ENCODE measurements at places on chromosomes 13 and 19. TPM values are rescaled to one million over a fixed set of nuclear protein-coding genes. Genes with fewer than 3 reads are reported as not detected.
A peak's percentile ranks its signal among the peaks of the same experiment; 100 is the strongest.

Gene MRPL54
- total RNA-seq: 40.1 TPM

Gene GPATCH1
- total RNA-seq: 3.6 TPM

Gene SYNE4
- total RNA-seq: 5.9 TPM

GRCh38 chr13:33935969-33936368 lies 118.0 kb downstream of the RFC3 start:
- no peak for DNase-seq

DNA sequence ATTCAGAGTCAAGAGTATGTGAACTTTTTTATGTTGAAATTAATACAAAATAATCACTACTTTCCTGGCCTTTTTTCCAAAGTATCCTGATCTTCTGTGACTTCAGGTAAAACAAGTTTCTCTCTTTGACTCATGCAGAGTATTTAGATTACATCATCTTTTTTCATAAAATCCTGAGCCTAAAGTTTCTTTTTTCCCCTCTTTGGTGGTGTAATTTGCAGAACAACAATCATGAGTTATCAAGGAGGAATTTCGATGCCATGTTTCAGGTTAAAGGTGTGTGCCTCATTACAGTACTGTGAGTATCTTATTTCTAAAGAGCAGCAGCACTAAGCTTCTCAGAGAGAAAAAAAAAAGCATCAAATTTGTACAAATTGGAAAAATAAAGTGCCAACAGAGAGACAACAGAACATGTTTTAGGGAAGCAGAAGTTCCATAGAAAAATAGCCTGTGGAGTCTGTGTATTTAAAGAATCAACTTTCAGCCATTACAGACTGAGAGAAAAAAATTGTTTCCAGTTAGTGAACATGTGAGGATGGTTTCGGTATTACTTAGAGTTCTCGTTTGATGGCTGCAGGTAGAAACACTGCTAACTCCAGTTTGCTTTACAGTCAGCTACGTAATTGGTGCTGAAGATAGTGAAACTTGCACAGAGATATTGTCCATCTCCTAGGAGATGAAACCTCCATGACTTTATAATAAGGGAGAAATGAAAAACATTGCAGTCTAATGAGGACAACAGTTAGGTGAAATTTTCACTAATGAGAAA lies 78.1 kb upstream of the PCDH9 start:
- DNase-seq: no peak

GRCh38 chr19:41792513-41793413 lies 3.6 kb upstream of the CEACAM3 start:
- peak; percentile 66 for DNase-seq

DNA sequence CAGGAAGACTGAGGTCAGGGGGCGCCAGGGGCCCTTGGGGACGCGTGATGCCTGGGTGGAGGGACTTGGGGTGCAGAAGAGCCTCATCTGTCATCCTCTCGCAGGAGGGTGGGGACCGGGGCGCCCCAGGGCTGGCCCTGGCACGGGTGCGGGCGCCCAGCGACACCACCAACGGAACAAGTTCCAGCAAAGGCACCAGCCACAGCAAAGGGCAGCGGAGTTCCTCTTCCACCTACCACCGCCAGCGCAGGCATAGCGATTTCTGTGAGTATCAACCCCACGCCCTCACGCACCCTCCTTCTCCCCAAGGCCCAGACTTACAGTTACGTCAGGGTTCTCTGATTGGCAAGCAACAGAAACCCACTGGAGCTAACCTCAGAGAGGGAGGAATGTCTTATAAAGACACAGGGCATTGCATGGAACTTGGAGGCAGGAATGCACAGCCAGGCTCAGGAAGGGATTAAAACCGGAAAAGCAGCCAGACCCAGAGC lies 29.4 kb downstream of the MARK4 start:
- DNase-seq: no peak

GRCh38 chr13:40466272-40466671 lies 200.2 kb downstream of the FOXO1 start:
- no peak for DNase-seq

GRCh38 chr13:74087357-74087756 lies 46.8 kb downstream of the KLF12 start:
- DNase-seq: no peak

DNA sequence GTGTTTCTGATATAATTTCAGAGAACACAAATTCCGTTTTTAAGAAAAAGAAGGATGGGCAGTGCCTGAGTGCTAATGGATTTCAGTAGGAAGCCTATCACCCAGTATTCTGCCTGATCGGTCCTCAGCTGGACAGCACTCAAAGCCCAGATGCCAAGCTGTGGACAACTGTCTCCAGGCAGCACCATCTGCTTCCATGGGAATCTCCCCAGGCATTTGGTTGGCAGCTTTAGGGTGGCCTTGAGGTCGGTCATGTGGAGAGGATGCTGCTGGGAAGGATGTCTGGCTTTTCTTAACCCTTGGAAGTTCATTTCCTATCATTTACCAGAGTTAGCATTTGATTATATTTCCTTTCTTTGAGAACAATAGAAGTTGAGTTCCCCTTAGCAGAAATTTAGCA lies 311.7 kb downstream of the TBC1D4 start:
- no peak for DNase-seq
